Coronary artery (tissue), 2 donors: ENCODE measurements at places on chromosomes 11 and 22.

DNA sequence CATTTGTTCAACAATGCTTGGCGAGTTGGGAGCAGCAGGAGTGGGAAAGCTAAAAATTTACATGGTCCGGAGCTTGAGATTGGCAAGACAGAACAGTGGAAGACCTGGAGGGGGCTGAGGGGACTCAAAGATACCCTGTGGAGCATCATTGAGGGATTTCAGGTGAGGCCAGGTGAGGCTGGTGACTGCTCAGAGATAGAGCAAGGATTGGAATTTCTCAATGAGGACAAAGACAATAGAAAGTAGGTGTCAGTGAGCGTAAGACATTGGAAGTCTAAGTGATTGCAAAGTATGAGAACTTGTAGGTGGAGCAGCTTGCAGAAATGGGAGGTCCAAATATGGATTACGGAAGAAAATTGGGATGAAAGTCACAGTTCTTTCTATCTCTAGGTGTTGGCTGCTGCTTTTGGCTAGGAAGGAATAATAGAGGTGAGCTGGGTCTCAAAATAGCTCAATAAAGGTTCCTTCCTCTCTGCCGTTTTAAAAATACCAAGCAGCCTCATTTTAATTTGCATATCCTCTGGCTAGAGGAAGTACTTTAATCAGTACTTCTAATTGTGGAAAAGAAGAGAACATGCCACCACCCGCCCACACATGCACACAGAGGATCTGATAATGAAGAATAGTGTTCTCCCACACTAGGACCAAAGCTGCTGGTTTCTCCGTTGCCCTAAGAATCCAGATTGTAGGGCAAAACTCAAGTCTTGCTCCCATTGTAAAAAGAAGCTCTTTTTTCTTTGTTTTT is 41.8 kb upstream of the SORL1-AS1 start:
- no peak for DNase-seq

DNA sequence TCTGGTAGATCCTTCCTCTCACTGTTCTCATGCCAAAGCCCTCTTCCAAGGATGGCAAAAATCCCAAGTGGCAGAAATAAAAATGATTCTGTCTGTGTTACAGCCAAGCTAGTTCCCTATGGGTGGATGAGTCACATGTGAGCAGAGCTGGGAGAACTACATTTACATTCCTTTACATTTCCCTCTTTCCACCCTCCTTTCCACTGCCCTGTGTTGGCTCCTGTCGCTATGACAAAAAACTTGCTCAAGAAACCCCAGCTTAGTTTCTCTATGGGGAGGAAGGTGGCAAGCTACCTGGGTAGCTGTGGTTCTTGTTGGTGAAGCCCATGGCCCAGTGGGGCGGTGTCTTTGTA is 10.2 kb upstream of the DDB2 start:
- no peak for DNase-seq

GRCh38 chr11:110493346-110493745 is 63.6 kb downstream of the FDX1 start:
- no peak for DNase-seq

GRCh38 chr11:101327908-101328307 is 198.3 kb upstream of the PGR start:
- DNase-seq, result no peak

- no peak for DNase-seq
Observed at GRCh38 chr11:47523490-47524225, 29.3 kb downstream of the CELF1 start.

GRCh38 chr11:94023856-94024255 is 2.7 kb downstream of the HEPHL1 start:
- DNase-seq, result no peak
